ENCODE measurements at places on chromosomes 3 and 15. TPM values are rescaled to one million over a fixed set of nuclear protein-coding genes. Genes with fewer than 3 reads are reported as not detected.
A peak's percentile ranks its signal among the peaks of the same experiment; 100 is the strongest.

The CCDC80 gene
- total RNA-seq: 32.2 TPM

The C3orf49 gene
- total RNA-seq: not detected

The SIDT1 gene
- 11.4 TPM for total RNA-seq

The FSIP1 gene
- total RNA-seq: not detected

The ARNT2 gene
- 2.4 TPM for total RNA-seq

The SERPINI1 gene
- 3.0 TPM for total RNA-seq

The TP63 gene
- total RNA-seq: 302 TPM

The ARGFX gene
- total RNA-seq: not detected

The LTF gene
- total RNA-seq: 2.3 TPM

The CLRN1 gene
- total RNA-seq: not detected

DNA sequence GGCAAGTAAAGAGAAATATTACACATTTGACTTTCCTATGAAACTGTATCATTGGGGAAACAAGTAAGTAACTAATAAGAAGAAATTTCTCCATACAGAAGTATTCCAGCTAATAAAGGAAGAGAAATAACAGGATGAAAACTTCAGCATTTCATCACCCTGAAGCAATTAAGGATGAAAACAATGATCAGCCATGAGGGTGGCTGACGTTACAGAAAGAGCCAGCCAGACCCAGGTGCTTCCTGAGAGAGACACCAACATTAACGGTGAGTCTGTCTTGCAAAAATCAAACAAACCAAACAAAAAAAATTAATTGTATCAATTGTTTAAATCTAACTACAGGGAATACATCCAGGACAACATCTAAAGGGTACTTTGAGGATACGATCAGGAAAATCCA, 190.0 kb downstream of the ARRDC4 start:
- DNase-seq: no peak

GRCh38 chr15:80850941-80851451, 71.8 kb downstream of the CEMIP start:
- no peak for DNase-seq

GRCh38 chr3:183215591-183216202, 37.4 kb upstream of the B3GNT5 start:
- no peak for DNase-seq

- no peak for DNase-seq
These were observed 106.5 kb downstream of the ZNF609 start for GRCh38 chr15:64566629-64567427.

- peak; percentile 72 for DNase-seq
These were observed 89.3 kb upstream of the C2CD4B start for GRCh38 chr15:62254137-62254934.

GRCh38 chr15:57589754-57590153, 1.9 kb upstream of the MYZAP start:
- DNase-seq: no peak

DNA sequence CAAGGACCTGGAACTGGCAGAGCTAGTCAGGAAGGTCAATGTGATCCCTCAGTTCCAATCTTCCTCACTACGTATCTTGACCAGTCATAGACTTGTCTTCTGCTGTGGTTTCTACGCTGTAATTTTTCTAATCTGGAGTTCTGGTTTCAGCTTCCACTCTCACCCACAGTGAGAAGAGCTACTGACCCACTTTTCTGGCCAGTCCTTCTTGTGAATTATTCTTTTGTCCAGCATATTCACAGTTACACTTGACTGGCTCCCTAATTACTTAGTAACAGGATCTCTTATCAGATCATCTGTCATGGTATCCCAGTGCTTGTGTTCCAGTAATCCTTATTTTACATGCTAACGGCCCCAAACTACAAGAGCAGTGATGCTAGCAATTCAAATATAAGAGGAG, 72.4 kb upstream of the MME start:
- no peak for DNase-seq

DNA sequence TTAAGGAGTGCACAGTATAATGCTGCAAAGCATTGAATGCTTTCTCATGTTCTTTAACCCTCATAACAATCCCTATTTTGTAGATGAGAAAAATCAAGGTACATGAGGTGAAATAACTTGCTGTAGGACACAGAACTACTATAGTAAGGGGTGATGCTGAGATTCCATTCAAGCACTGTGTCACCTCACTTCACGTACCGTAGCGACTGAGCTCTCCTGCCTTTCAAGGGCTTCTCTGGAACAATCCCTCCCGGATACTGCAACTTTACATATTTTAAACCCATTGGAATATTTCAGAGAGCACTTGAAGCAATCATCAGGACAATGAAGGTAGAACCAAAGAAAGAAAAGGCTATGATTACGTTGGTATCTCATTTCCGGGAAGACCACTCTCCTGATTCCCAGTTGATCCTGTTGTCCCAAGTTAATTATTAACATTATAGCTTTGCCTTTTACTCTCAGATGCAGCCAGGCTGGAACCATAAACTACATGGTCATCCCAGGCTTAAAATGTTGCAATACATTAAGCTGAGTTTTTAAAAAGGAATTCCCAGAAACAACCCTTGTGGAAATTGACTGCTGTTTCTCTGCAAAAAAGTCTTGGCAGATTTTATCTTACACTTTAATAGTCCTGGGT, 252.2 kb upstream of the IGF1R start:
- DNase-seq: no peak

- DNase-seq: no peak
These were observed 56.9 kb upstream of the TBC1D5 start for GRCh38 chr3:17799312-17799711.

DNA sequence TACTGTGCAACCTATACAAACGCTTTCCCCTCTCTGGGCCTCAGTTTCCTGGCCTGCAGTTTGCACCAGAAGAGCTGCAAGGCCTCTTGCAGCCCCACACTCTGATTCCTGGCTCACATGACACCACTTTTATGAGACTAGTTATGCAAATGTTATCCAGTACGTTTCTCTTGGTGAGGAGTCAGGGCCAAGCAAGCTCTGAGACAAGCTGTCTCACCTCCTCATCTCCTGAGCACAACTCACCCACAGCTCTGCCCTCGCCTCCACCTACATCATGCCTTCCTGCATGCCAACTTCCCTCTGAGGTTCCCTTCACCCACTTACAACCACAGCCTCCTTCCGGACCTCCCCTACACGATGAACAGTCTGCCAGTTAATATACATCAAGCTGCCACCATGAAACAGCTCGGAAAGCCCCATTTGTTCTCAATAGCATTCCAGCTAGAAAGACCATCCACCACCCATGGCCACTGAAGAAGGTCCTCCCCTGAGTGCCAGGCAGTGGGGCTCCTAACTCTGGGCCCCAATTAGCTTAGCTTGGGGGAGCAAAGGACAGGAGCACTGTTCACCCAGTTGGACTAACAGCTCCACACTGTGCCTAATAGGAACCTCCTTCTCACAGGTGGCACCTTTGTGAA, 25.0 kb downstream of the CRYGS start:
- no peak for DNase-seq

DNA sequence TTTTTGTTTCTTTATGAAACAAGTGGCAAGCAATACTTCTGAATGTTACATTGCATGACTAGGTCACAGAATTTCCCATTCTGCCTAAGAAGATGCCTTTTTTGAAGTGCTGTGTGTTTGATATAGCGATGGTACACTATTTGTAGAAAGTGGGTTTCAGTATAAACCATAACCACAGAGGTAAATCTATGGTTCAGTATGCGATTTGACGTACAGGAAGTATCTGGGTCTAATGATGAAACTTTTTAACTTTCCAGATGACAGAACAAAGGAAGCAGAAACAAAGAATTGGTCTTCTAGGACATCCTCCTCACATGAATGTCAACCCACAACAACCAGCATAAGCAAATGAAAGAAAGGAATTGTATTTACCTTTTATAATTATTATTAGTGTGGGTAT, 133.4 kb upstream of the BHLHE40 start:
- DNase-seq: no peak

- DNase-seq: no peak
These were observed 2.3 kb downstream of the PLXND1 start for GRCh38 chr3:129603991-129604749.

DNA sequence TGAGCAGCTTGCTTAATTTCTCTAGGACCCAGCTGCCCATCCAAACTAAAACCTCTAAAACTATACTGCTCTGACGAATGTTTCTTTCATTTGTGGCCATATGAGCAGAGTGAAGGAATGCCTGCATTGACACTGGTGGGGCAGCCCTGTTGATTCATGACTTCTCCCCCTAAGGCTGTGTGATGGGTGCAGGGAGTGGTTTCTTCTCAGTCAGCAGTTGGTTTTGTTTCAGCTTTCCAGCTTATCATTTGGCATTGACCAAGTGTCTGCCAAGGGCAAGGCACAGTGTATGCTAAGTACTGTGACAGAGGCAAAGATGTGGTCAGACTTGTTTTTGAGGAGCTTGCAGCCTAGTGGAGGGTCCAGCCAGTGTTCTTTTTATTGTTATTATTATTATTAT, 4.7 kb downstream of the ABHD6 start:
- no peak for DNase-seq

GRCh38 chr3:169953462-169954141, 13.0 kb upstream of the SEC62 start:
- DNase-seq: no peak

DNA sequence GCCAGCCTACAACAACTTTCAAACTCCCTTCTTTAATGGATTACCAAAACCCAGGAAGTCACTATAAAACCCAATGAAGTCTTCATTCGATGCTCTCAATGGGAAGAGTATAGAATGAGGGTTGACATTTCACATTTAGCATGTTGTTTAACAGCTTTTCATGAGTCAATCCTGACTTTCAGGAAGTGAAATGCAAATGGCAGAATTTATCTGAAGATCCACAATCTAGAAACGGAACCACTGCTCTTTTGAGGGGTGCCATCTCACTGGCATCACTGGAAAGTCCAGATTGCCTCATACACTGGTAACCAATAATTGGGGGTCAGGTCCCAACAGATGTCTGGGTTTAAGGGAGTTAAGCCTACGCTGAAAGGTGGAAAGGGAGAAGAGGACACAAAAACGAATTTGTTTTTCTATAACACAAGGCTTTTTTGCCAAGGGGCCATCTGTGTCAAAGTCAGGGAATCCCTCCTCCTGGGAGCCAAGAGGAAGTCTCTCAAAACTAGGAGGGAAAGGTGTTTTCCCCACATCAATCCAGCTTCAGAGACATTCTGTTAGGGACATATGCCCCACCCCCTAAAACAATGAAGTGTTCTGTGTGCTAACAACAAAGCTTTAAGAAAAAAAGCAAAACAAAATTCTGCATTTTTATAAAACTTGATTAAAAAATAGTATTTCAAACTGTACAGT, 12.0 kb upstream of the ATP1B3 start:
- no peak for DNase-seq

DNA sequence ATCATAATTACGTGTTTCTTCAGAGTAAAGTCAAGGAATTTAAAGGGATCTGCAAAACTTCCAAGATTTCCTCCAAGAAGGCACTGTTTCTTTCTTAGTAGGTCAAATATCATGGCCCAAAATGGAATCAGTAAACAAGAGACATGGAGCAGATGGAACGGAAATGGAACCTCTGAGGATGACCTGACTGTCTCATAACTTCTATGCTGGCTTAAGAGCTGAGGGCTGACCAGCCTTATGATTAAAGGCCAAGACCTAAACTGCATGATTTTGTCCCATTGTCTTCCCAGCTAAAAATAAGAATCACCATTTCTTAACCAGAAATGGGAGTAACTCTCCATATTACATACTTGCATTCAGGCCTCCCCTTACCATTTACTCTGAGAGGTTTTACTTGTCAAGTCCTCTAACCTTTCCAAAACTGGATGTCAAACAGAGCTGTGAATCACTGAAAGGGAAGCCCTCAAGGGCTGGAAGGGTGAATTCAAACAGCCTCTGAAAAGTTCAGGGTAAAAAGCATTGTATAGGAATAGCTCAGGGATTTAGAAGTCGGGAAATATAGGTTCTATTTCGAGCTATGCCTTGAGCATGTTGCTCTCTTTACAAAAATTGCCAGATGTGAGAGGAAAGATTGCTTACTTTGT, 103.7 kb downstream of the MEIS2 start:
- DNase-seq: no peak

DNA sequence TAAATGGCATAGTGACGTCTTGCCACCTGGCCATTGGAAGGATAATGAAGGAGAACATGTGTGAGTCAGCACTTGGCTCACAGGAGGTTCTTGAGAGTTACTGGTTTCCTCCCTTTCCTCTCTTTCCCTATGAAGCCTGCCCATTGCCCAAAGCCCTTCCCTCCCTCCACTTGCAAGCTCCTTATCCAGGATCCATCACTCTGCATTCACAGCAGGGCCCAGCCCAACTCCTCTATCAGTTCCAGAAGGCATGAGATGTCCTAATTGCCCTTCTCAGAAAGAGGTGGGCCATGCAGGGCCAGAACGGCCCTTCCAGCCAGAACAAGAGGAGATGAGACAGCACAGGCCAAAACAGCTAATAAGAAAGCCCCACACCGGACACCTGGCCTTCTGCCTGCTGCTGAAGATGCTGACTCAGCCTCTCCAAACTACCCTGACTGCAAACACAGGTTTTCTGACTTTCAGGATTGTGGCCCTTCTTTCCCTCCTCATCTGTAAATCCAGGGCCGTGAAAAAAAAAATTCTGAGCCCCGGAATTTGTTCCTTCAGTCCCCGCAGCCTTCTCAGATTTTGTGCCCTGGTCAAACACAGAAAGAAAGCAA, 29.7 kb downstream of the HAPLN3 start:
- DNase-seq: no peak

- no peak for DNase-seq
These were observed 41.6 kb upstream of the DUSP7 start for GRCh38 chr3:52097851-52098507.
